ENCODE measurements at places on chromosomes 2 and 18.

GRCh38 chr2:218202266-218202665 is 14.7 kb upstream of the ARPC2 start:
- no peak for DNase-seq
- H3K4me3 ChIP-seq = no peak overlapping the region
- H3K4me1 ChIP-seq = no peaks in the 10 kb centered on the region
- H3K27ac ChIP-seq = no peak overlapping the region

- no peaks in the 10 kb centered on the region for H3K36me3 ChIP-seq
- no peaks in the 10 kb centered on the region for H3K27me3 ChIP-seq
- peak overlapping the region; percentile 64 for H3K4me3 ChIP-seq
- peak overlapping the region; percentile 95 for H3K27ac ChIP-seq
- H3K4me1 ChIP-seq = peaks cover 30% of the 10 kb centered on the region
- DNase-seq = no peak
Measured at GRCh38 chr18:62523631-62524439, 1.0 kb downstream of the ZCCHC2 start.

- no peak overlapping the region for H3K27ac ChIP-seq
- no peak for DNase-seq
- no peaks in the 10 kb centered on the region for H3K36me3 ChIP-seq
Measured at GRCh38 chr18:78494204-78495085, 485.2 kb upstream of the SALL3 start.

DNA sequence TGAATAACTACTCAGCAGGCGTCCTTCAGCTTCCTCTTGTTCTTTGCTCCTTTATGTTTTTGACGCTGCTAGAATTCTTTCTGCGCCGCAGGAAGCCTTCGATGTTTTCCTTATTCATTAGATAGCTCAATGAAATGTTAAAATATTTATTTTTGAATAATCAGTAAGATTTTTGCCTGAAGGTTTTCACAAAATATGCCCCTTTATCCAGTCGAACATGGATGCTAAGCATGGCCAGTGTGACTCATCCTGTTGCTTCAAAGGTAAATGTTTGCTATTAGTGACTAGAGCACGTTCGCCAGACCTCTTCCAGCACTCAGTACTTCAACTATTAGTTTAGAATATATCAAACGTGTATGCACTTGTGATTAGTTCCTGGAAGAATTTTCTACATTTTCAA is 7.6 kb upstream of the MEIS1 start:
- no peaks in the 10 kb centered on the region for H3K36me3 ChIP-seq
- no peak for DNase-seq
- H3K4me1 ChIP-seq = peaks cover 14% of the 10 kb centered on the region
- H3K27me3 ChIP-seq = no peaks in the 10 kb centered on the region
- H3K4me3 ChIP-seq = peak overlapping the region; percentile 47

GRCh38 chr2:127619203-127619590 is 26.8 kb upstream of the GPR17 start:
- no peak for DNase-seq
- H3K27me3 ChIP-seq = no peaks in the 10 kb centered on the region
- no peak overlapping the region for H3K27ac ChIP-seq
- H3K36me3 ChIP-seq = no peaks in the 10 kb centered on the region

DNA sequence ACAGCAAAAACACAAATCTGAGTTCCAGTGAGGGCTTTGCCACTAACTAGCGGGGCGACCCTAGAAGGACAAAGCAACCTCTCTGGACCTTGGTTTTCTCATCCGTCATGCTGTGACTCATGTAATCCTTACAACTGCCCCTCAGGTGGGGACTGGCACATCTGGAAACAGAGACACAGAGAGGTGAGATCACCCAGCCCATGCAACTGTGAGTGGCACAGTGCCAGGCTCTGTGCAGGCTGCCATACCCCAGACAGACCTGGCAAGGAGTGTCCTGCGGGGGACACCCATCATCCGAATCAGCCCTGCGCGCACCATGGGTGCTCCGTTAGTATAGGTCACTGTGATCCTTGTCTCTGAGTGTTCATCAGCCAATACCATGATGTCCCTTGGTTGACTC is 198.3 kb downstream of the SMAD7 start:
- no peak overlapping the region for H3K4me3 ChIP-seq
- H3K27me3 ChIP-seq = no peaks in the 10 kb centered on the region
- no peak for DNase-seq
- H3K27ac ChIP-seq = no peak overlapping the region

GRCh38 chr2:48695991-48696390 is 59.5 kb downstream of the LHCGR start:
- H3K36me3 ChIP-seq = no peaks in the 10 kb centered on the region
- no peak for DNase-seq
- H3K27ac ChIP-seq = no peak overlapping the region
- H3K27me3 ChIP-seq = no peaks in the 10 kb centered on the region
- no peaks in the 10 kb centered on the region for H3K4me1 ChIP-seq

- H3K27ac ChIP-seq = no peak overlapping the region
- no peaks in the 10 kb centered on the region for H3K27me3 ChIP-seq
- DNase-seq = no peak
- H3K4me3 ChIP-seq = no peak overlapping the region
Measured at GRCh38 chr18:42611134-42611533, 504.4 kb downstream of the RIT2 start.

DNA sequence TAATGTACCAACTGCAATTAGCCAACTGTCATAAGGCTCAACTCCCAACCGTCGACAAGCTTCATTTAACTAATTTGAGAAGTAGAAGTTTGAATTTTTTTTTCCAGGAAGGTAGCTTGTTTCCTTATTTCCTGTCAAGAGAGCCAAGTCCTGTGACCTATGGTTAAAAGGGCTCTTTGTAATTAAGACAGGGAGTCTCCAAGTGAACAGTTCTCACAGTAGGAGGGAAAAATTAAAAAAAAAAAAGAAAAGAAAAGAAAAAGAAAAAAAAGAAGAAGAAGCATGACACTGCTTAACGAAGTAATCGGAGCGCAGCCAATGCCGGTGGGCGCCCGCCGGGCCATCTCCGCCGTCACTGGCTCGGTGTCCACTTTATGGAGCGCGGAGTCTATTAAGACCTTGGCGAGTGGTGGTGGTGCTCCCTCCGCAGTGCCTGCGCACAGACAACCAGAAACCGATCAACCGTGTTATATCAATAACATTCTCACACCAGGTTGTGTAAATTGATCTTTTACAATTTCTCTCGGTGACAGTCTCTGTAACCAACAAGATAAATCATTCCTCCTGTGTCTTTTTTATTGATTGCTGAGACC is 197.2 kb upstream of the POU3F3 start:
- H3K36me3 ChIP-seq = no peaks in the 10 kb centered on the region
- H3K4me3 ChIP-seq = no peak overlapping the region
- DNase-seq = no peak

Data from vagina (tissue), 2 donors.